Smooth muscle cell of trachea (primary cell): ENCODE measurements at places on chromosomes 12 and 14. TPM values are rescaled to one million over a fixed set of nuclear protein-coding genes. Genes with fewer than 3 reads are reported as not detected.

The GARIN6 gene
- not detected in 2 replicates for total RNA-seq

The TSHR gene
- 0.33 TPM in 1 of 2 replicates, not detected in the other for total RNA-seq

The COA8 gene
- 19.0 and 23.6 TPM in 2 replicates for total RNA-seq

The PTPRR gene
- total RNA-seq = 0.33 and 0.58 TPM in 2 replicates

The KRT3 gene
- total RNA-seq = not detected in 2 replicates

The CDK2 gene
- total RNA-seq = 13.4 and 21.1 TPM in 2 replicates

The RPL10L gene
- total RNA-seq = not detected in 2 replicates

The PTCSC3 gene
- total RNA-seq = not detected in 2 replicates

The C12orf54 gene
- total RNA-seq = not detected in 2 replicates

The RNASE4 gene
- total RNA-seq = 26.6 and 29.3 TPM in 2 replicates
